ENCODE measurements at places on chromosomes 13 and 19. TPM values are rescaled to one million over a fixed set of nuclear protein-coding genes. Genes with fewer than 3 reads are reported as not detected.

DNA sequence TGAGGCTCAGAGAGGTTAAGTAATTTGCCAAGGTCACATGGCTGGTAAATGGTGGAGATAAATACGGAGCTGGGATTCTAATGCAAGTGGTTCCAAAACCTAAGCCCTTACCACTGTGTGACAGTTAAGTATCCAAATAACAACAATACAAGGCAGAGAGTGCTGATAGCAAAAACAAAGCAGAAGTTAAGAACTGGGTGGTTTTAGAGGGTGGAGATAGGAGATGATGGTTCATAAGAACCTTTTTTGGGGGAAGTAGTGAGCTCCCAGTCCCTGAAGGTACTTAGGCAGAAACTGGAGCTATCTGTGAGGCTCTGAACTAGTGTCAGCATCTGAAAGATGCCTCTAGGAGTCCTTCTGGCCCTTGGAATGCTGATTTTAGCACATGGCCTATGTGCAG is 56.2 kb upstream of the UBE2L5 start:
- H3K27me3 ChIP-seq, result no peaks in the 10 kb centered on the region
- no peak for DNase-seq
- H3K4me1 ChIP-seq, result peaks cover 5% of the 10 kb centered on the region
- no peak overlapping the region for H3K27ac ChIP-seq

DNA sequence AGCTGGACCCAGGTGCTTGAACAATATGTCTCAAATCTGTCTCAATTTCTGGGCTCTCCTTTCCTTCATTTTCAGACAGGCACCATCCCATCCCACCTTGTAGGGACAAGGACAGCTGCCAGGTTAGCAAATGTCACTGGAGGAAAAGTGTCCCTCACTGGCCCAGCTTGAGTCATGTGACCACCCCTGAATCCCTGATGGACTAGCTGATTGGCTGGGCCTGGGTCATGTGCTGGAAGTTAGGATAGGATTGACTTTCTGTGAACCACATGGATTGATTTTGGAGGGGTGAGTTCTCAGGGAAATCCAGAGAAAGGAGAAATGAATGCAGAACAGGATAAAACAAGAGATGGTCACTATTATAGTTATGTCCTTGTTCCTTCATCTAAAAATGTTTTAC is 28.2 kb upstream of the FXYD3 start:
- no peaks in the 10 kb centered on the region for H3K27me3 ChIP-seq
- no peak overlapping the region for H3K4me3 ChIP-seq
- peaks cover 12% of the 10 kb centered on the region for H3K4me1 ChIP-seq

- DNase-seq, result no peak
- H3K27me3 ChIP-seq, result no peaks in the 10 kb centered on the region
- H3K4me1 ChIP-seq, result peaks cover 49% of the 10 kb centered on the region
- H3K4me3 ChIP-seq, result no peak overlapping the region
Measured at GRCh38 chr13:33213024-33213768, 72.4 kb downstream of the STARD13 start.

- no peak for DNase-seq
- peaks cover 39% of the 10 kb centered on the region for H3K27me3 ChIP-seq
- H3K27ac ChIP-seq, result no peak overlapping the region
- H3K4me1 ChIP-seq, result peaks cover 18% of the 10 kb centered on the region
- H3K36me3 ChIP-seq, result no peaks in the 10 kb centered on the region
Measured at GRCh38 chr19:40565355-40565754, 11.3 kb upstream of the SHKBP1 start.

- H3K4me1 ChIP-seq, result peaks cover 27% of the 10 kb centered on the region
- H3K27me3 ChIP-seq, result peaks cover 25% of the 10 kb centered on the region
- no peak overlapping the region for H3K27ac ChIP-seq
- peak overlapping the region; percentile 60 for H3K4me3 ChIP-seq
- DNase-seq, result no peak
- no peaks in the 10 kb centered on the region for H3K36me3 ChIP-seq
Measured at GRCh38 chr13:20127262-20127561, 33.6 kb downstream of the GJA3 start.

GRCh38 chr19:16358456-16358855 is 33.8 kb downstream of the KLF2 start:
- no peak for DNase-seq
- no peak overlapping the region for H3K27ac ChIP-seq
- peaks cover 14% of the 10 kb centered on the region for H3K36me3 ChIP-seq
- peaks cover 13% of the 10 kb centered on the region for H3K4me1 ChIP-seq

GRCh38 chr13:98420554-98421175 is 156.2 kb downstream of the STK24 start:
- no peak for DNase-seq
- peaks cover 14% of the 10 kb centered on the region for H3K4me1 ChIP-seq
- H3K27ac ChIP-seq, result no peak overlapping the region
- H3K36me3 ChIP-seq, result peaks cover 5% of the 10 kb centered on the region

GRCh38 chr19:7293762-7294557 is at the start of gene INSR:
INSR (minus strand) TSS chr19:7294414; CDS start chr19:7293891, 523 bp downstream.
- peaks cover 26% of the 10 kb centered on the region for H3K4me1 ChIP-seq
- peak within 1 kb of the TSS; percentile 90 for H3K27ac ChIP-seq
- H3K4me3 ChIP-seq, result peak within 1 kb of the TSS; percentile 88
- peak; percentile 90 for DNase-seq
- no peaks in the 10 kb centered on the region for H3K36me3 ChIP-seq

GRCh38 chr19:50875795-50876422 is 2.7 kb downstream of the KLK2 start:
- H3K36me3 ChIP-seq, result no peaks in the 10 kb centered on the region
- no peaks in the 10 kb centered on the region for H3K4me1 ChIP-seq
- H3K27ac ChIP-seq, result no peak overlapping the region
- no peak overlapping the region for H3K4me3 ChIP-seq

DNA sequence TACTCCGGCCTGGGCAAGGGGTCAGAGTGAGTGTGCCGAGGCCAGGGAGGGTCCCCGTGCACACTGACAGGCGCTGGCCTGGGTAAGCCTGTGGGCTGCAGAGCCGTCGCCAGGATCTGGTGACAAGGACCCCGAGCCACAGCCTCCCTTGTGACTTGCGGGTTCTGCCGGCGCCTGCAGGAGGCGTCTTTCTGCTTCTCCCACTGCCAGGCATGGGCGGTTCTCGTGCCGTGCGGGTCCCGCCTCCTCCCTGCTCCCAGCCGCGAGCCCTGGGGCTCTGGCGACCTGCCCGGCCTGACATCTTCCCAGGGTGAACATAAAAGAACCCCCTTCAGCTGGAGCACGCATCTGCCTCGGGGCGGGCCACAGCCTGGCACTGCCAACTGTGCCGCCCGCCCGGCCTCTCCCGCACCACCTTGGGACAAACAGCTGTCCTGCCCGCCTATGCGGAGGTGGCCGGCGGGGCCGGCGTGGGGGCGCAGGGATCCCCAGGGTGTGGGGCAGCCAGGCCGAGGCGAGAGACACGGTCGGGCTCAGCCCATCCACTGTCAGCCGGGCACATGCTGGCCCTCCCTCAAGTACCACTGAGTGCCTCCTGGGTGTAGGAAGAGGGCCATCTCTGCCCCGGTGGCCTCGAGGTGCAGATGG is 1.5 kb upstream of the HCN2 start:
- no peak overlapping the region for H3K27ac ChIP-seq
- peaks cover 74% of the 10 kb centered on the region for H3K27me3 ChIP-seq
- H3K4me1 ChIP-seq, result peaks cover 43% of the 10 kb centered on the region
- peak overlapping the region; percentile 5 for H3K4me3 ChIP-seq
- DNase-seq, result no peak
- H3K36me3 ChIP-seq, result peaks cover 5% of the 10 kb centered on the region

DNA sequence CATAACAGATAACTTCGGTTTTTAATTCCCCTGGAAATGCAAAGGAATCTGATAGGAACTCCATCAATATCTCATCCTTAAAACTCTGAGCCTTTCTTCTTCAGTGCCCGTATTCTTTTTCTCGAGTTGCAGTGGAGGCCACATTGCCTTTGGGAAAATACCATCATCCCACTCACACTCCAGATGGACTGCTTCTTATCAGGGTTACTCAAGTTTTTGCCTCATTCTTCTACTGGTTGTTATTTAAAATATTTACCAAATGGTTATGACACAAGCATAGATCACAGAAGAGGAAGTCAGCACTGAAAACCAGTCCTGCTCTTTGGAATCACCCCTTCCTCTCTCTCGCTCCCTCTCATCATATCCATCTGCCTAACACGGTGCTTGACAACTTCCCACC is 1020.5 kb upstream of the SLC10A2 start:
- H3K36me3 ChIP-seq, result no peaks in the 10 kb centered on the region
- H3K4me3 ChIP-seq, result no peak overlapping the region
- no peaks in the 10 kb centered on the region for H3K27me3 ChIP-seq
- no peak overlapping the region for H3K27ac ChIP-seq

- DNase-seq, result no peak
- H3K4me1 ChIP-seq, result peaks cover 47% of the 10 kb centered on the region
- H3K4me3 ChIP-seq, result no peak overlapping the region
- peak overlapping the region; percentile 24 for H3K27ac ChIP-seq
- peaks cover 2% of the 10 kb centered on the region for H3K27me3 ChIP-seq
Measured at GRCh38 chr19:51071095-51071405, 6.2 kb upstream of the KLK13 start.

DNA sequence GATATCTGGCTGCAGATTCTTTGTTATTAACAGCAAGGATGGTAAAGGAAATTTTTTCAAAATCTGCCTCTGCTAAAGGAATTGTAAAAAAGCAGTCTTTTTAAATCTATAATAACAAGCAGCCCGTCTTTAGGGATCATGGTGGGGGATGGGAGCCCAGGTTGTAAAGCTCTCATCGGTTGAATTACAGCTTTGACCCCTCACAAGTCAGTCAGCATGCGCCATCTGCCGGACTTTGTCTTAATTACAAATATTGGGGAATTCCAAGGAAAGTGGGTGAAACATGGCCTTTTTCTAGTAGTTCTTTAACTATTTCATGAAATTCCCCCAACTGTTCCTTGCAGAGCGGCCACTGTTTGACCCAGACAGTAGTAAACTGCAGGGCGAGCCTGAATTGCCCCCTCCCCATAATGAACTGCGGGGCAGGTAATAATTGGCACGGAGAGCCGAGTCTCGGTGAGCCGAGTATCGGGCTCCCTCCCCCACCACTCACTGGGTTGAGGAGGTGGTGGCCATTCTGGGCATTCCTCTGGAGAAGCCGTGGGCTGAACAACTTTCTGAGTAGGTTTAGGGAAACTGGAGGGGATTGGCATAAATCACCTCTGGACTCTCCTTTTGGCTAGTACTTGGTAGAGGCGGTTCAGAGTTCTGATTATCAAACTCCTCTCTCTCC is 11.6 kb downstream of the ZNF578 start:
- H3K4me1 ChIP-seq, result no peaks in the 10 kb centered on the region
- H3K36me3 ChIP-seq, result peaks cover 10% of the 10 kb centered on the region
- no peak overlapping the region for H3K27ac ChIP-seq
- no peak for DNase-seq

- H3K4me1 ChIP-seq, result peaks cover 75% of the 10 kb centered on the region
- H3K27ac ChIP-seq, result no peak overlapping the region
- no peaks in the 10 kb centered on the region for H3K27me3 ChIP-seq
- DNase-seq, result no peak
- H3K4me3 ChIP-seq, result no peak overlapping the region
Measured at GRCh38 chr19:18840288-18841267, 8.8 kb downstream of the UPF1 start.

- no peaks in the 10 kb centered on the region for H3K36me3 ChIP-seq
- no peak overlapping the region for H3K27ac ChIP-seq
- peaks cover 13% of the 10 kb centered on the region for H3K4me1 ChIP-seq
- H3K4me3 ChIP-seq, result no peak overlapping the region
Measured at GRCh38 chr13:30978981-30979956, 46.8 kb downstream of the TEX26 start.

Gene ZNF837
- 3.1 TPM for total RNA-seq

Gene AXL
- 18.2 TPM for total RNA-seq

Gene ZSCAN5B
- total RNA-seq, result not detected

Gene MBD3L3
- not detected for total RNA-seq

Gene DCT
- 122 TPM for total RNA-seq

Gene TIMM13
- total RNA-seq, result 48.6 TPM

Gene MUC16
- total RNA-seq, result 0.38 TPM

Data from suprapubic skin (tissue), 4 donors.